ENCODE measurements at places on chromosomes 11 and 22.

DNA sequence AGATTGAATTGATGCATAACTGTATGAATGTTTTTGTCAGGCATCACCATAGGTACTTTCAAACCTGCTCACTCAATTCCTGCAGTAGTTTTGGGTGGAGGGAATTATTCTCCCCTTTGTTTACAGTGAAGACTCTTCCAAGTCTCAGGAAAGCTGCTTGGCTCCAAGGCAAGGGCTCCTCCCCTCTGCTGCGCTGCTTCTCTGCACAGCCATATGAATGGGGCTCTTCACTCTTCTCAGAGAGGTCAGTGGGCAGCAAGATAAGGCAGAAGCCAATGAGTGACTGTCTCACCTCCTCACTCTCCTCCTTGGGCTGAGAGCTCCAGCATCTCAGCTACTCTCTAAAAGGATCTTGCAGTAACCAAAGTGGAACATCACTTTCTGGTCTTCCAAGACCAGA is 165.7 kb upstream of the TTC12 start:
- no peak for DNase-seq

- DNase-seq: no peak
Observed at GRCh38 chr22:17513612-17514011, 49.7 kb upstream of the SLC25A18 start.

GRCh38 chr11:12094872-12095800 is 15.3 kb upstream of the MICAL2 start:
- no peak for DNase-seq

DNA sequence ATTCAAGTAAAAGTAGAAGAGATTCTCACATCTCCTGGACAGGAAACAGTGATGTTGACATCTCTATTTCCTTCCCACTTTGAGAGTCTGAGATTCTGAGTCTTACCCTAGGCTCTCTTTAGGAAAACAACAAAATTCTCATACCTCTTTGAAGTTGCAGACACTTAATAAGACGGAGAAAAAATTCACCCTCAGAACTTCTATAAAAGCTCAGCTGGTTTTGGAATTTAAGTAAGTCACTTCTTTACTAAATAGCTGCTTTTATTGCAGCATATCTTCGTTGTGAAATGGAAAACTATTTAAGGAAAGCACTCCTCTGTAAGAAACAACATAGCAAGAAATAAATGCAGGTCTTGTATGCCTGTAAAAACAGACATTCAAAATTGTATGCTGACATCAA is 79.1 kb downstream of the MSANTD4 start:
- no peak for DNase-seq

DNA sequence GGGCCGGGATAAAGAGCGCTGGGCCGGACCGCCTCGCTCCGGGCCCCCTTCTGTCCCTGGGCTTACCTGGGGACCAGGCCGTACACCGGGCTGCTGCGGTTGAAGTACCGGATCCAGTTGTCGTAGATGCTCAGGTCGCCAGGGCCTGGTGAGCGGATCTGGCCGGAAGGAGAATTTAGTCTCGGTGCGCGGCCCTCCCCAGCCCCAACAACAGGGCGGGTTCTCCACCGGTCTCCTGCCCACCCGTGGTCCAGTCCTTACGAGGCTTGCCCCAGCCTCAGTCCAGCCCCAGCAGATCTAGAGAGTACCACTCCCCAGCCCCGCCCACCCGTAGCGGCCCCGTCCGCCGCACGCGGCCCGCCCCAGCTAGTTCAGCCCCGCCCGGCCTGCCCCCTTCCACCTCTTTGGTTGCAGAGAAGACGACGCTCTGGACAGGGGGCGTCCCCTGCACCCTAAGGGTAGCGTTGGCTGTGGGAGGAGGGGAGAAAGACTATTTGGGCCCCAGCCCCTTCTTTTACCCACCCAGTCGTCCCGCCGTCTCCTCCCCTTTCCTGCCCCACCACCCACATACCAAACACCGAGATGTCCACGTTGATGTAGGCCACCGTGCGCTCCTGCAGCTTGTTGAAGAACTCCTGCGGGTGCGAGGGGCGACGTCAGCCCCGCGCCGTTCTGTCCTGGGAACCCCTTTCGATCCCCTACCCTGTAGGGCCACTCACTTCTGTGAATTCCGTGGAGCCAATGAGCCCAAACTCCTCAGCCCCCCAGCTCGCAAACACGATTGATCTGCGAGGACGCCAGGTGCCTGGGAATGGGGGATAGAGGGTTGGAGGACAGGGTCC is 6.8 kb downstream of the SAC3D1 start:
- no peak for DNase-seq

DNA sequence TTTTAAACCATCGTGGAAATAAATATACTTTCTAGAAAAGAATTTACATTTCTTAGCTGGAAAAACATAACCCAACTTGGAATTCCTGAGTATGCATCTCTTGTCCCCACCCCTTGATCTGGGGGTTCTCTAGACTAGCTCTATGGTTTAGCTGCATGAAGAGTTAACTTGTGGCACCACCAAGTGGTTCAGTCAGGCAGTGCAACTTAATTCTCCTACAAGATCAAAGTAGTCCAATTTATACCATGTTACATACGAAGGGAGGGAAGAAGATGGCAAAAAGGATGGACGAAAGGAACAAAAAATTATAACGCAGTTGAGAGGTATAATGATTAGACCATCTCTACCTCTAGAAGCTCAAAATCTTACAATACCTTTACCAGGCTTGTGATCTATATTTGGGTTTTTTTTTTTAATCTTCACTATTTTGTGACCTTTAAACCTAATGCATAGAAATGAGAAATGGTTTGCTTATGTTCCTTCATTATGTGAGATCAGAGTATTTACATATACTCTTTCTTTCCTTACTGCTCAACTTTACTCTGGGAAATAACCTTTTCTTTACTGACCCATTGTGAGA is 28.5 kb upstream of the ALKBH3 start:
- DNase-seq: peak; percentile 62

DNA sequence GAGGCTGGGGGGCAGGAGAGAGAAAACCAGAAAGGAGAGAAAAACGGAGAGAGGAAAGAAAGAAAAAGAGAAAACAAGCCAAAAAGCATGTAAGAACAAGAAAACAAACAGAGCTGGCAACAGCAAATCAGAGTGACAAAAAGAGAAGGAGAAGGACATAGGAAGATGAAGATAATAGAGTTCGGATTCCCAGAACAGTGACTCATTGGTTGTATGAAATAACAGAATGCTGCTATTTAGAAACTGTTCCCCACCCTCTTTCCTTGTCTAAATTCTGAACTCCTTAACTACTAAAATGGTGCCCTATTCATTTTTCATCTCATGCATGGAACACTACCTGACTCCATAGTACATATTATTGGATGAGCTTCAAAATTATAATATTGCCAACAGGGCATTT is 317.4 kb downstream of the C11orf87 start:
- no peak for DNase-seq

GRCh38 chr11:134242376-134242775 is 10.8 kb downstream of the THYN1 start:
- no peak for DNase-seq

- DNase-seq: no peak
Observed at GRCh38 chr11:115340874-115341273, 163.3 kb downstream of the CADM1 start.

- no peak for DNase-seq
Observed at GRCh38 chr22:38352436-38352835, 35.2 kb upstream of the CSNK1E start.

GRCh38 chr11:112255067-112255720 is 5.5 kb downstream of the PLET1 start:
- peak; percentile 29 for DNase-seq

DNA sequence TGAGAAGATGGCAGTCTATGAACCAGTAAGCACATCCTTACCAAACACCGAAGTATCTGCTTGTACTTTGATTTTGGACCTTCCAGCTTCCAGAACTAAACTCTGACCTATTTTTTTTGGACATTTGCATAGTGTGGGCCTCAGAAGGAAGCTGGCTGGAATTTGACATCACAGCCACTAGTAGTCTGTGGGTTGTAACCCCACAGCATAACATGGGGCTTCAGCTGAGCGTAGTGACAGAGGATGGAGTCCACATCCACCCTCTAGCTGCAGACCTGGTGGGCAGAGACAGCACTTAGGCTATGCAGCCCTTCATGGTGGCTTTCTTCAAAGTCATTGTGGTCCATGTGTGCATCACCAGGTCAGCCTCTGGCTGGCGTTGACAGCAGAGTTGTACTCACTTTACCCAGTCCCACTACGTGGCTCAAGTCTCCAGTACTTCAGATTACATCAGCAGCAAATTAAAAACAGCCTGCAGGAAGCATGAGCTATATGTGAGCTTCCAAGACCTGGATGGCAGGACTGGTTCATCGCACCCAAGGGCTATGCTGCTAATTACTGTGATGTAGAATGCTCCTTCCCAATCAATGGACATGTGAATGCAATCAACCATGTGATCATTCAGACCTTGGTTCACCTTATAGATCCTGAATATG is 58.6 kb upstream of the VPREB1 start:
- no peak for DNase-seq

GRCh38 chr11:61357233-61357893 is 4.3 kb downstream of the CYB561A3 start:
- DNase-seq: no peak
